ENCODE measurements at places on chromosomes 2 and 18.

GRCh38 chr2:50355891-50356290, 676.0 kb downstream of the NRXN1 start:
- DNase-seq: no peak

DNA sequence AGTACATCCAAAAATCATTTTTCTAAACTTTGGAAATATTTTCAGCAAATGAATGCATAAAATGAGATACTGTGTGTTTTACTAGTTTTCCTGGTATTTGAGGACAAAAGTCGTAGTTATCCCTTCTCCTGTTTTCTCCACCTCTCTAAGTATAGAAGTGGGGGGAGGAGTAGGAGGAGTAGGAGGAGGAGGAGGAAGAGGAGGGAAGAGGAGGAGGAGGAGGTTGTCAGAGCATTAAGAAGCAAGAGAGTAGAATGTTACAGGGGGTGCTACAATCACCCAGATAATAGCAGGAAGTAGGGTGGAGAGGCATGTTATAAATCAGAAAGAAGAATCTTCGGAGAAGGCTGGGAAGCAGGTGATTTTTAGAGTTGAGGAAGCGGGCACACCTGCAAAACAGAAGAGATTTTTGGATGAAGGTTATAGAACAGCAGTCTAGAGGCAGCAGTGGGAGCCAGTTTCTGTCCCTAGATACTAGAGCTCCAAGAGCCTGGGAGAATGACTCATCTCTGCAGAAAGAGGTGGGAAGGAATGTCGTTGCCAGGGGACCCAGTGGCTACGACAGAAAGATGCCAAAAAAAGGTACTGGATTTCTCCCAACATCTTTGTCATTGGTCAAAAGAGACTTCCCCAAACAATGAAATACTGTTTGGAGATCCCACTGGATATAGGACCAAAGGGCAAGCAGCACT, 44.2 kb upstream of the AQP4 start:
- no peak for DNase-seq

GRCh38 chr2:189505492-189505891, 64.2 kb downstream of the WDR75 start:
- DNase-seq: no peak

- no peak for DNase-seq
Observed at GRCh38 chr2:172350839-172351479, 76.4 kb upstream of the ITGA6 start.

- no peak for DNase-seq
Observed at GRCh38 chr18:54856105-54856646, 27.9 kb downstream of the RAB27B start.

- no peak for DNase-seq
Observed at GRCh38 chr18:35747894-35748472, 166.4 kb downstream of the GALNT1 start.

GRCh38 chr2:194086129-194086528, 1570.9 kb upstream of the SLC39A10 start:
- no peak for DNase-seq

DNA sequence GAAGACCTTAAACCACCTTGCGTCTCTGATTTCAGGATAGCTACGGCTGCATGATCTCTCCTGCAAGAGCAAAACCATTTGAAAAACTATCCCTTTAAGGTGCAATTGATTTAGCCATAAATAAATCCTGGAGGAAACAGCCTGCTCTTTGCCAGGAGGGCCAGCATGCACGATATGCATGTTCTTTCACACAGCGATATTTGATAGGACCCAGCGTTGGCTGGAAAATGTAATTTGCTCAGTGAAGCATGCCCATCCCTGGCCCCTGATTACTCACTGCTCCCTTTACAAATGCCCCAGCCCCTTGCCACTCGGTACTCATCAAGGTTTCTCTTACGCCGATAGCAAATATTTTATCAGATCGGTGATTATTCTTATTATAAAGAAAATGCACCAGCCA, 315.4 kb downstream of the CDH2 start:
- DNase-seq: no peak

DNA sequence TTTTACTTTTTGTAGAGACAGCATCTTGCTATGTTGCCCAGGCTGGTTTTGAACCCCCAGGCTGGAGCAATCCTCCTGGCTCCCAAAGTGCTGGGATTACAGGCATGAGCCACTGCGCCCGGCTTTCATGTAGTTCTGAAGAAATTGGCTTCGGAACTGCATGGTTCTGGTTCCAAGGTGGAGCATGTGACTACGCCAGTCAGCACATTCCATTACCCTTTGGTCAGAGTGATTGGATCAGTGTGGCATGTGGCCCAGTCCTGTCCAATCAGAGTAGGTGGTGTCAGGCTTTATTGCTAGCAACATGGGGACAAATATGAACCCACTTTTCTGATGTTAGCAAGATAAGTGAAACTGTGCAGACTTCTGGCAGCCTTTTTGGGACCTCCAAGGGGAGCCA, 16.3 kb upstream of the ATOH8 start:
- no peak for DNase-seq

- no peak for DNase-seq
Observed at GRCh38 chr2:41911033-41911432, 136.8 kb upstream of the PKDCC start.

- DNase-seq: no peak
Observed at GRCh38 chr2:178109813-178110212, 2.4 kb upstream of the RBM45 start.

GRCh38 chr2:234911271-234911670, 40.5 kb upstream of the SH3BP4 start:
- DNase-seq: no peak

- no peak for DNase-seq
Observed at GRCh38 chr18:78080081-78080480, 830.4 kb downstream of the GALR1 start.

GRCh38 chr2:127479219-127479825, 47.0 kb downstream of the IWS1 start:
- DNase-seq: no peak

DNA sequence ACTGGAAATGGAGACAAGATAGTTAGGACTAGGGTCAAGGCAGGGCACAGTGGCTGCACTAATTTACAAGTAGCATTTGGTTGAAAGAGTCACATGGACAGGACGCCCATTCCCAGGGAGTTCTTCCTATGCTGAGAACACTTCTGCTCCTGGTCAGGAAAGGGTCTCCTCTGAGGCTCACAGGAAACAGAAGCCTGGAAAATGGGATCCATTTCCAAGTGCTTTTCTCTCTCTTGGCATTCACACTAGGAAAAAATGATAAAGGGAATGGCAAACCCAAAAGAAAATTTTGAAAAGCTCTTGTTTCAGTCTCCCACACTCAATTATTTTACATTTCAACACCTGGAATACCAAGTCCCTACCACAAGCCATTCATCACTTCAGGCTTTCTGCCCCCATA, 88.7 kb downstream of the COBLL1 start:
- DNase-seq: no peak

- no peak for DNase-seq
Observed at GRCh38 chr18:79383388-79384056, 12.2 kb upstream of the NFATC1 start.

- no peak for DNase-seq
Observed at GRCh38 chr18:22678486-22678885, 254.6 kb upstream of the RBBP8 start.

- no peak for DNase-seq
Observed at GRCh38 chr2:67982956-67983355, 79.8 kb downstream of the C1D start.

- no peak for DNase-seq
Observed at GRCh38 chr2:137893145-137893544, 71.1 kb upstream of the HNMT start.

- DNase-seq: no peak
Observed at GRCh38 chr2:142874293-142874814, 3.1 kb upstream of the KYNU start.

GRCh38 chr2:195612611-195613495, 44.2 kb upstream of the SLC39A10 start:
- DNase-seq: no peak

GRCh38 chr18:3455907-3456685, 6.1 kb downstream of the TGIF1 start:
- DNase-seq: no peak

All from stimulated activated CD4-positive, alpha-beta T cell treated with anti-CD3 and anti-CD28 coated beads, Interleukin-12 subunit alpha, Interleukin-12 subunit beta, amount 100 ng/mL, for 4 hours (primary cell).